ENCODE measurements at places on chromosomes 6 and 20.

GRCh38 chr6:163841733-163842132, 427.2 kb downstream of the QKI start:
- no peak for DNase-seq

DNA sequence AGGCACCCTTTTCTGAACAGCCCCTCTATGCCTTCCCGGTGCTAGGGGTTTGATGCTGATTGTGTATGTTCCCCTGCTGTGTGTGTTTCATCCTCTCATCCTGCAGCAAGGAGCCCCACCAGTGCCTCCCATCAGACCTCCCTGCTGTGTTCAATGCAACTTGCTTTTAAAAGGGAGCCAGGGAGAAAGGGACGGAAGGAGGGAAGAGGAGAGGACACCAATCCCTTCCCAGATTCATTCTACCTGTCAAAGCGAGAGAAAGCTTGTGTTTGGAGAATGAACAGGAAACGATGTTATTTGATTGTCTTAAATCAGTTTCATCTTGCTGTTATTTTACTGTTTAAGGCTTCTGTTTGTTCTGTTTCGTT, 259.2 kb downstream of the ADGB start:
- no peak for DNase-seq

DNA sequence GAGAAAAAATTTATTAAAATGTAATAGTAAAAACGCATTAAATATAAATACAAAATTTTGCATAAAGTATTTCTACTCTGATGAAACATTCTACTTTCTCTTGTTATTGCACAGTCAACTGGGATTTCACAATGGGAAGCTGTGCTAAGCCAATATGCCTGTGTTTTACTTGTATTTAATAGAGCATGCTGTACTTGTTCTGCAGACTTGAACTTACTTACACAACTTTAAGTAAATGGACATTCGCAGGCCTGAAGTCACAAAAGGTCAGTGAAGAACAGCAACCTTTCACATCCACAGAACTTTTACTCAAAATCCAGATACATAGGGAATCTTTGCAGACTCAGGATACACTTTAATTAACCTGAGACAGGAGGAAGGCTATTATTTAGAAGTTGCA, 409.5 kb downstream of the BTBD3 start:
- DNase-seq, result no peak

- no peak for DNase-seq
Observed at GRCh38 chr20:43263226-43263625, 73.5 kb upstream of the PTPRT start.

DNA sequence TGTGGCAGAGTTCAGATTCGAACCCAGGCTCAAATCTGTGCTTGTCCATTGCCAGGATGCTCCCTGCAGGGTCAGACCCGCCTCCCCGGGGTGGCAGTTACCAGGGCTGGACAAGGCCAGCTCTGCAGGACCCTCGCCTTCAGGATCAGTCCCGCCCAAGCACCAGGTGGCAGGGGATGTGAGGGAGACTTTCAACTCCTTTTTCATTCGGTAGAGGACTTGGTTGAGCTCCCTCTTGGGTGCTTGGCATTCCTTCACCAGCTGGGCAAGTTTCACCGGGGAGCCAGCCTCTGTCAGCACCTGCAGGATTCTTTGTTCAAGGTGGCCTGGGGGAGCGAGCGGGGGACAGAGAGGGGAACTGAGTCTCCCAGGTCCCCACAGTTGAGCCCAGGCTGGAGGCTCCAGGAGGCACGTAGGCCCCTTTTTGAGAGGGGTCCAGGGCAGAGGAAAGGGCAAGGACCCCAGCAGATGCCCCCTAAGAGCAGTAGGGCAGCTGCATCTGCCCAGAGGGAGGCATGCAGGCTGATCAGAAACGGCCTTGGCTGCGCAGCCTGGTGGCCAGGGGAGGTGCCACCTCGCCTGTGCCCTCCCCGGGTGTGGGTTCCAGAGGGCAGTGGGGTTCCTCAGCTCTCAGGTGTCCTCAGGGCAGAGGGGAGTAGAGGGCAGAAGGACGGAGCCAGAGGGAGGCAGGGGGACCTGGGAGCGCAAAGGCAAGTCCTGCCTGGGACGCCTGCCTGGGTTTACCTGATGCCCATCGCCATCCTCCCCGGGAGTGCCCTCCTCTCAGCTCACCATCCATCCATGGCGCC, 3.9 kb downstream of the ZBP1 start:
- peak; percentile 69 for DNase-seq

DNA sequence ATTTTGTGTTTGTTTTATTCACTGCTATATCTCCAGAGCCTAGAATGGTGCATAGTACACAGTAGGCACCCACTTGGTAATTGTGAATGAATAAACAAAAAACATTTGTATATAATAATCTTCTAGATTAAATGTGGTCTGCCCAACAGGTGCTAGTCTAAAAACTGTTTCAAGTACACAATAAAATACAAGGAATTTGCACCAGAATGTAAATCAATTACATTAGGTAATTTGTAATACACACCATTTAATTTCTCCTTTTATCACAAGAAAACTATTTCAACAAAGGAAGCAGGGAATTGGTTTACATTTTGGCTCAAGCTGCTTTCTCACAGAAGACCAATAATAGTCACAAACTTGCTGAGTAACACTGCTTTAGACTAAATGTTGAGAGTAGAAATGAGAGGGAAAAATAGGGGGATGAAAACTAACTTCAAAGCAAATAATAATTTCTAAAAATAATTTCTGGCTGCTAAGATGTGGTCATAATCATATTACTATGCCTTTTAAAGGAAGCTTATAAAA, 22.1 kb downstream of the RUNX2 start:
- DNase-seq, result no peak

- no peak for DNase-seq
Observed at GRCh38 chr6:98833307-98834059, 891 bp upstream of the POU3F2 start.

DNA sequence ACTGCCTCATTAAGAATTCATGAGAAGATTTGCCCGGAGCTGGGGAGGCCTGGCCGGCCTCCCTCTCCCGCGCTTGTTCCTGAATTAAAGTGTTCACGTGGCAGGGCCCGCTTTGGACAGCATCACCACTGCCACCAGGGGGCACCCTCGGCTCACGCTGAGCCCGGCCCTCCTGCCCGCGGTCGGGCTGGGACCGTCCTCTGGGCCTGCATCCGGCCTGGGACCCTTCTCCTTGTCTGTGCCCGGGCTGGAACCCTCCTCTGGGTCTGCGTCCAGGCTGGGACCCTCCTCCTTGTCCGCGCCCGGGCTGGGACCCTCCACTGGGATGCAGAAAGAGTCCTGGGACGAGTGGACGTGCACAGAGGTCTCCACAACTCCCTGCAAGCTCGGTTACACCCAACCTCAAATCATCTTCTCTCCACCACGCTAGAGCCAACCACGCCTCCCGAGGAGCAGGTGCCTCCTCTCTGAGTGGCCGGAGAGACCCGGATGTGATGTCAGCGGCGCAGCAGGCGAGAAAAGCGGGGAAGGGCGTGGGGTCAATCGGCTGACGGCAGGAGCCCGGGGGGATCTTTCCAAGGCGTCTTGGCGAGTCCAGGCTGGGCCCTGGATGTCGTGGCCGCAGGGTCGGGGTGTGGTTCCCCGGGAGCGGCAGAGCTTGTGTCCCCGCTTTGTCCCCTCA, 50.9 kb upstream of the DACT2 start:
- peak; percentile 85 for DNase-seq

- no peak for DNase-seq
Observed at GRCh38 chr6:107600121-107600520, 110.2 kb downstream of the SOBP start.

- no peak for DNase-seq
Observed at GRCh38 chr20:46621492-46621891, 29.8 kb downstream of the SLC13A3 start.

- no peak for DNase-seq
Observed at GRCh38 chr6:160198606-160199211, 59.9 kb downstream of the SLC22A2 start.

DNA sequence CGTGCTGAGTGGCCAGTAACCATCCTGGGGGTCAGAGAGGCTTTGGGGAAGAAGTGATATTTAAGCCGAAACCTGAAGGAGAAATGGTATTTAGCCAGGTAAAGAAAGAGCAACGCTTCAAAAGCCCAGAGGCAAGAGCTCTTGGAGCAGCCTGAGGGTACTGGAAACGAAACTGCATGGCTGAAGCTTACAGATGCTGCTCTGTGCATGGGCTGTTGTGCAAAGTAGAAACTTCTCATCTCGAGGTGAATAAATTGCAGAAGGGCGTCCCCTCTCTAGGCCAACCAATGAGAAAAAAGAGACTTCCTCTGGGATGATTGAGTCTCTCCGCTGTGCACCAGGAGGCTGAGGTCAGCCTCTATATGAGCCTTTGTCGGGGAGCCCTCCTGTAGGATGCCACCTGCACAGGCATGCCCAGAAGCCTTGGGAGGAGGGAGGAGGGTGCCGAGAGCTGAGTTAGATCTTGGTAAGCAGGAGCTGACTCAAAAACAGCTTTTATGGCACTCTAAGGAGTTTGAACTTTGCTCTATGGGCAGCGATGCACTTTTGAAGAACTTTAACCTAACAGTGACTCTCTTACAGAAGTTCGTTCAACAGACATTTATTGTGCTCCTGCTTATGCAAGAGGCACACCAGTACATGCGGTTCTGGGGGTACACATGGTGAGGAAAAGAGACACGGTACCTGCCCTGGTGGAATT, 61.6 kb upstream of the EDN1 start:
- DNase-seq, result no peak

GRCh38 chr20:50394569-50394968, 115.6 kb upstream of the PTPN1 start:
- no peak for DNase-seq

- no peak for DNase-seq
Observed at GRCh38 chr6:90328004-90328403, 31.4 kb upstream of the BACH2 start.

- no peak for DNase-seq
Observed at GRCh38 chr6:2480267-2480966, 235.0 kb upstream of the GMDS start.

DNA sequence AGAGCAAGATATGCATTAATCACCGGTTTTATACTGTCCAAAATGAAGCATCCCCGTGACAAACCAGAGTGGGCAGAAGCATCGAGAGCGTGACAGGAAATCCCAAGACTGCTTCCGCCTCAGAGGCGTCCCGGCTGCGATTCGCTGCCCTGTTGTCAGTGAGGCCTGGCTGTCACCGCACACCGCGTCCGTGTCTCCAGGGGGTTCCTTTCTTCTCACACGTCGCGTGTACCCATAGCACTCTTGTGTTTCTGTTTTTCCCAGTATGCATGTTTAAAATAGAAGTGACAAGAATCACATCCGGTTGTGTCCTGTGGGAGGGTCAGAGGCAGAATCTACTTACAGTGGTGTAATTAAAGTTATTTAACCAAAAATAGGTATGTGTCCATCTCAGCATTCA, 8.3 kb upstream of the ADRM1 start:
- no peak for DNase-seq

GRCh38 chr6:22613695-22614094, 44.3 kb downstream of the HDGFL1 start:
- DNase-seq, result no peak

GRCh38 chr6:147133669-147134068, 70.5 kb upstream of the STXBP5 start:
- DNase-seq, result no peak

DNA sequence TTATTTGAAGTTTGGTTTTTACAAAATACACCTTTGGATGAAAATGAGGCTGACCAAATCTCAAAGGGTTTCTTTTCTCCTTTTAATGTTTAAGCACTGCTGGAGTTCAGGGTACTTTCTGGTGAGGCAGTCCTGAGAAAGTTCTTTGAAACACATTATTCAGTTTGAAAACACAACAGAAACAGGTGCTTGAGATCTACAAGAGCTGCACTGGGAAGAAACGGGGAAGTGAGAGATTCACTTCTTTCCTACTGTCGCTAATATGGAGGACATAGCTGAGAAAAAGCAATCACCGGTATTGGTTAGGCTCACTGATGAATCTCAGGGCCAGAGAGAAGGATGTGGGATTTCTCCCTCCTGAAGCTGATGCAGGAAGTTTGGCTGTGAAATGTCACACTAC, 22.9 kb upstream of the TMEM170B start:
- DNase-seq, result no peak

DNA sequence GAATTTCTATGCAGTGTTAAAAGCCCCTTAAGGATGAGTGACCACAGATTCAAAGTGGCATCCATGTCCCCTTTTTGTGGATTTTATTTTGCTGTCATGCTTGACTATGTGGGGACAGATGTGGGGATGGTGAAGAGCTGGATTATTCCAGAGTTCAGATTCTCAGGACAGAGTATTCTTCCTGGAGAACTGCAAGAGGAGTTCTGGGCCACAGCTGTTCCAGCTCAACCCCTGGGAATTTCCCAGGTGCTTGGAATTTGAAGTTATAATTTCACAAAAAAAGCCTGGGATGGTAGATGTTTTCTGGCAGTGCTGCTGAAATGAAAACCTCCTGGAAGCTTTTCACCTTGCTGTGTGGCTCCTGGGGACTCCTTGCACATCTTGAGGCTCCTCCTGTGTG, 671.8 kb upstream of the MARCKS start:
- DNase-seq, result no peak

- no peak for DNase-seq
Observed at GRCh38 chr20:19785173-19785982, 27.3 kb downstream of the RIN2 start.

- DNase-seq, result no peak
Observed at GRCh38 chr6:16296061-16296670, 57.8 kb downstream of the GMPR start.

DNA sequence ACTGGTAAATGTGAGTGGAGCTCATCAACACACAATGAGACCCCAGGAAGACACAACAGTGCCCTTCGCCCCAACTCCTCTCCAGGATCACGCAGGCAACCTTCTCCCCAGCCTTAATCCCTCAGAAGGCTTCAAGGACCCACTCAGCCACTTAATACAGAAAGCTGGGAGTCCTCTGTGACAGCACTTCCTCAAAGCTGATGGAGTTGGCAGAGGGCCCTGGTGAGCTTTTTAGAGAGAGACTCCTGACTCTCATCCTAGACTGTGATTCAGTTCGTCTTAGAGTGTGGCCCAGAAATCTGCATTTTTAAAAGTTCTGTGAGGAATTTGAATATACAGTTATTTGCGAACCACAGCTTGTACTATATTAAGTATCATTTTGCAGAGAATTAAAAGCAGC, 187.7 kb downstream of the UST start:
- no peak for DNase-seq

DNA sequence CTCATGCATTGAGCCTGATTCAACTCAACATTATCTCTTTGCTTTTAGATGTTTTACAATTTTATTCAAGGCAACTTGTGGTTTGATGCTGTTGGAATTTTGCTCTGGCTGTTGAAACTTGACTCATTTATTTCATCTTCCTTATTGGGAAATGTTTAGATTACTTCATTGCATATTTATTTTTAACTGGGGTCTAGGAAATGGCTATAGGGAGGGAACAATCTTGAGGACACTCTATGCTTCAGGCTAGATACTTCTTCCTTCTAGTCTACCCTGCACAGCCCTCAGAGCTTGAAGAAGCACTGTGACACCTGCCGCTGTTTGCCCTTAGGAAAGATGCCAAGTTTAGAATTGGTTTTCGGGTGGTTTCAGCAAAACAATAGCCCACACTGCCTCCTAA, 183.4 kb downstream of the ADGRG6 start:
- DNase-seq, result no peak

All from coronary artery (tissue), 2 donors.